ENCODE measurements at places on chromosomes 16 and 17.
A peak's percentile ranks its signal among the peaks of the same experiment; 100 is the strongest.

GRCh38 chr16:68636818-68637217 is 8.3 kb upstream of the CDH3 start:
- DNase-seq: no peak

GRCh38 chr16:73311857-73312723 is 264.2 kb upstream of the ZFHX3 start:
- no peak for DNase-seq

GRCh38 chr17:44501866-44502375 is 1.3 kb downstream of the GPATCH8 start:
- no peak for DNase-seq

GRCh38 chr17:9110501-9110900 is 89.2 kb downstream of the NTN1 start:
- DNase-seq: no peak

- no peak for DNase-seq
These were observed 871.0 kb downstream of the CDH11 start for GRCh38 chr16:64250866-64251265.

- no peak for DNase-seq
These were observed 32.0 kb upstream of the ABCA5 start for GRCh38 chr17:69358688-69359596.

- peak; percentile 28 for DNase-seq
These were observed 19.7 kb upstream of the MEIOC start for GRCh38 chr17:44636562-44636961.

- no peak for DNase-seq
These were observed 7.1 kb downstream of the GEMIN4 start for GRCh38 chr17:744937-745336.

- no peak for DNase-seq
These were observed 218.7 kb downstream of the MRTFB start for GRCh38 chr16:14289692-14290340.

DNA sequence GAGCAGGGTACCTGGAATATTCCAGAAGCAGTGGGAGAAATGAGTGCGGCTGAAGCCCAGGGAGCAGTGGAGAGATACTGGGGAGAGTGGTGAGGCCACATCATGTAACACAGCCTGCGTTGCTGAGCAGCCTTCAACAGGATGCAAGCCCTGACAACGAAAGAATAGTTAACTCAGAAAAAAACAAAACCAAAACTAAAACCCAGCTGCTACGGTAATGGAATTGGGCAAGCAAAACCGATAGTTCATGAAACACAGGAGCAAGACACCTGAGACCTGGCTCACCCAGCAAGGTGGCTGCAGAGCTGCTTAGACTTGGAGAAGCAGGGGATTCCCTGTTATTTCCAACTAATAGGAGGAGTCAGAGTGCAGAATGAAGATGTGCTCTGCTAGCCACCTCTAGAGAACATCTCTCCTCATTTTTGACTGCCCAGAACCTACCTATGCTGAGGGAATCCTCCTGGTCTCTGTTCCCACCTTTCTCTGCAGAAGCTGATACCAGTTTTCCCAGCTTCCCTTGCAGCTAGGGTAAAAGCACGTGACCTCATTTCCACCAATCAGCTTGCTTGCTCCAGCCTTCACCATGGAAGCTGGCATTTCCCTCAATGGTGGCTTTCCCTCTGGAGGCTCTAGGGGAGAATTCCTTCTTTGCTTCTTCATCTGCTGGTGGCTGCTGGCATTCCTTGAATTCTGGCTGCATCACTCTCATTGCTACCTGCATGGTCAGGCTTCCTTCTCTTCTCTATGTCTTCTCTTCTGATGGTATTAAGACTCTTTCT is 59.4 kb upstream of the XYLT1 start:
- no peak for DNase-seq

DNA sequence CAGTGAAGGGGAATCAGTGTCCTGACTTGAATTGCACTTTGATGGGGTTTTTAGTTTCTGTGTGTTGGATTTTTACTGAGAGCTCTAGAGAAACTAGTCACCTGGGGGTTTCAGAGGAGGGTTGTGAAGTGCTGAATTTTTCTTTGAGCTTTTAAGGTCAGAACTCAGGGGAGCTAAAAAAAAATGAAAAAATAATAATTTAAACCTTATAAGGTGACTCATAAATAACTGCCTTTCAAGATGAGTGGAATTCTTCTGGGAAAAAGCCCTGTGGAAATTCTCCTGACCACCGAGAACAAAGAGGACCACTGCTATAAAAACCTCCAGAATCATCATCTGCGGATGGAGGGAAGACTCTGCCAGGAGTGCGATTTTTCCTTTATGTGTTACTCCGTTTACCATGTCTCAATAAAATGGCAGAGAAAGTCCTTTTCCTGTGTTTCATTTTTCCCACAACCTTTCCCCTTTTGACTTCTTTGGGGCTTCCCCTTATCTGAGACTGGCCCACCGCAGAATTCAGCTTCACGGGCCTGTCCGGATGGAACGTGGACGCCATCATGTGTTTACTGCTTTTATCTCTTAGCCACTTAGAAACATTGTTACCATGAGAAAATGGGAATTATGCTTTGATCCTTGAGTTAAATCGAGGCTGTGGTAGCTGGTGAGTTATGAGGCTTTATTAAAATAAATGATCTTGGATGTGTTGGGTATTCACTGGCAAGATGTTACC is 39.7 kb downstream of the RPTOR start:
- DNase-seq: peak; percentile 86

DNA sequence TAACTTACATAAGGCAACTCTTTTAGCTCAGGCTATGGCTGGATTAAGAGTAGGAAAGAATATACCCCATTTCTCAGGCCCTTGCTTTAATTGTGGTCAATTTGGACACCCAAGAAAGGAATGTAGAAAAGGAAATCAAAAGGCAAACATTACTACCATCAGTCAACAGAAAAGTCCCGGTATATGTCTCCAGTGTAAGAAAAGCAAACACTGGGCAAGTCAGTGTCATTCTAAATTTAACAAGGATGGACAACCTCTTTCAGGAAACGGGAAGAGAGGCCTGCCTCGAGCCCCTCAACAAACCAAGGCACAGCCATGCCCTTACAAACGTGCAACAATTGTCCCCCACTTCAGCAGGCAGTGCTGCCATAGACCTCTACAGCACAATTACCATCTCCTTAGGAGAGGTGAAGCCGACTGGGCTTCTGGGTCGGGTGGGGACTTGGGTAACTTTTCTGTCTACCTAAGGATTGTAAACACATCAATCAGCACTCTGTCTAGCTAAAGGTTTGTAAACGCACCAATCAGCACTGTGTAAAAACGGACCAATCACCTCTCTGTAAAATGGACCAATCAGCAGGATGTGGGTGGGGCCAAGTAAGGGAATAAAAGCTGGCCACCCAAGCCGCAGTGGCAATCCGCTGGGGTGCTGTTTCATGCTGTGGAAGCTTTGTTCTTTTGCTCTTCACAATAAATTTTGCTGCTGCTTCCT is 12.4 kb downstream of the MRPL58 start:
- DNase-seq: no peak

- no peak for DNase-seq
These were observed 118.8 kb downstream of the C16orf95 start for GRCh38 chr16:87198328-87198832.

DNA sequence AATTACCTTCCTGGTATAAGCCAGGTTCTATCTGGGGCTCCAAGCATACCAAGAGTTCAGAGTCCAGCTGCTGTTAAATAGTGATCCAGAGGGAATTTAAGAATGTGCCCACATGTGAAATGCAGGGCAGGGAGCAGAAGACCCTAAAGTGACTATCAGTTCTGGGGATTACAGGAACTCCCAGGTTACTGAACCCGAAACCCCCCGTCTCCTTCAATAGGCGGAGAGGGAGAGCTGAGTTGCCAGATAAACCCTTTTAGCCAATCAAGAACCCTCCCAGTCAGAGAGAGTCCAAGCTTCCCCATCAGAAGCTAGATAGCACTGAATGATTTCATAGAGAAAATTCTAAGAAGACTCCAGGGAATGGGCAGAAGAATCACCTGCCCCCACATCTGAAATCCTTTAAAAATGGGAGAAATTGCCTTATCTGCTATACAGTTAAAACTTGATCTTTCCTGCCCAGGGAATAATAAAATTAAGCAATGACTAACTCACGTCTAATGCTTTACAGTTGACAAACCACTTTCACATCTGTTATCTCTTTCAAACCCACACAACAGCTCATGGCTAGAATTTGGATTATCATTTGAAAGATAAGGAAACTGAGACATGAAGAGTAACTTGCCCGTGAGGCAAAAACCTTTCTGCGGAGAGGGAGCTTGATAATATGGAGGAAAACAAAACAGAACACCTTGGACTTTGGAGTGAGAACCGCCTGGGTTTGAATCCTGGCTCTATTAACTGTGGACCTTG is 10.2 kb downstream of the NOG start:
- no peak for DNase-seq

DNA sequence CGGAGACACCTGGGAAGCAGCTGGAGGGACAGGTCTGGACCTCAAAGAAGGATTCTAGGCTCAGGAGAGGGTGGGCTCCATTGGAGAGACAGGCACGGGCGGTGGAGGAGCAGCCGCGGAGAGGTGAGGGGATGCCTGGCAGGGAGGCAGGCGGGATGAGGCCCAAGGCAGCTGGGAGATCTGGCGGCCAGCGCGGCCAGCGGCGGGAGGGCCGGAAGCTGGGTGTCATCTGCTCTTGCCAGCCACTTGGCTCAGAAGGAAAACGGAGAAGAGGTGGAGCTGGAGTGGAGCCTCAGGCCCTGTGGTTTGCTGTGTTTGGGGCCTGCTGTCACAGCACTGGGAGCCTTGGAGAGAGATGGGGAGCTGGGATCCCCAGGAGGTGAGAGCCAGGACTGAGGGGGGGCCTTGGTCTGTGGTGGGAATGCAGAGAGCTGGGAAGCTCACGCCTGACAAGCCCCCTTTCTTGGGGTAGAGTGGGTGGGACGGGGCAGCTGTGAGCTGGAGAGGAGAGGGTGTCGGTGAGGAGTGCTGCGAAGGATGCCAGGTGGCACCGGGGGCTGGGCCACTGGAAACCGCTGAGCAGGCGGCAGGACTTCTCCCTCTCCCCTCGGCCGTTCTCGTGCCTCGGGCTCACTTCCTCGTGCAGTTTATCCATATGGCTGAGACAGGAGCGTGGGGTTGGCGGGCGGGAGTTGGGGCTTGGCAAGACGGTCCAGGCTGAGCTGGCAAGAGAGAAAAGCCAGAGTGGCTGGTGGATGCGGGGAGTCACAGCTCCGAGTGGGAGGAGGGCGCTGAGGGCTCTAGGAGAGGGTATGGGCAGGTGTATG is 8.0 kb downstream of the TBC1D24 start:
- DNase-seq: no peak

DNA sequence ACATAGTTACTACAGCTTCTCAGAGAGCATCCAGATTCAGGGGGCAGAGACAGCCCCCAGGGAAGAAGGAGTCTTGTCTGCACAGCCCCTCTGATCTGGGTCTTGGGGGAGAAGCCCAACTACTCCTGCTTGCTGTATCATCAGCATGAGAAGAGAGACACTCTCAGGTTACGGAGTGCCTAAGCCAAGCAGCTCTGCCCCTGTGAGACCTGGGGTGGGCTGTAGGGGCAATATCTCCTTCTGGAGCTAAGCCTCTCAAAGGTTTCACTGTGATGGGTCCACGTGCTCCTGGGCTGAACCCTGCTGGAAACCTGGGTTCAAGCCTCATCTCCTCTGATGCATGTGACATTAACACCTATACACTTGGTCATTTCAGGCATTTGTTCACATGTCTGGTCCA is 123.2 kb downstream of the CPPED1 start:
- DNase-seq: no peak

- DNase-seq: no peak
These were observed 1.0 kb downstream of the UTP4 start for GRCh38 chr16:69133373-69133954.

GRCh38 chr17:57082441-57082840 is 2.6 kb upstream of the AKAP1 start:
- no peak for DNase-seq

GRCh38 chr16:81548876-81549546 is 104.4 kb downstream of the CMIP start:
- no peak for DNase-seq

DNA sequence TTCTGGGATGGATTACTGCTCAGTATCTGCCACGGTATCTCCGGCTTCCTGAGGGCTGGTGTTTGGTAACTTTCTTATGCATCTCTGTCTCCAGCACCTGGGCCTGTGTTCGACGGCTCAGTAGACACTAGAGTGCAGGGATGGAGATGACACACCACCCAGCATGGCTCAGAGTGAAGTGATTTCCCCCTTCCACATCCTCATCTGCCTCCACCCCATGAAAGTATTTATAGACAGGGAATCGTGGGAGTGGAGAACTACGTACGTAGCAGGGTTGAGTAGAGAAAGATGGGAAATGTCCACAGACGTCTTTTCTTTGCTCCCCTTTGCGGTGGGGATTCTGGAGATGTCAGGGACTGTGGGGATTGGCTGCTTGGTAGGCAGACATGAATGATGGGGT is 11.8 kb upstream of the SLC25A19 start:
- DNase-seq: no peak

GRCh38 chr17:82216301-82217119 is 3.9 kb upstream of the CCDC57 start:
- no peak for DNase-seq

- DNase-seq: no peak
These were observed 745.2 kb downstream of the WWOX start for GRCh38 chr16:78844682-78845081.

- DNase-seq: peak; percentile 99
These were observed 42.0 kb downstream of the CMIP start for GRCh38 chr16:81486540-81487061.

GRCh38 chr17:29180788-29181160 is 576 bp upstream of the MYO18A start:
- DNase-seq: no peak

- no peak for DNase-seq
These were observed 435.6 kb upstream of the DYNLRB2 start for GRCh38 chr16:80105160-80105559.

DNA sequence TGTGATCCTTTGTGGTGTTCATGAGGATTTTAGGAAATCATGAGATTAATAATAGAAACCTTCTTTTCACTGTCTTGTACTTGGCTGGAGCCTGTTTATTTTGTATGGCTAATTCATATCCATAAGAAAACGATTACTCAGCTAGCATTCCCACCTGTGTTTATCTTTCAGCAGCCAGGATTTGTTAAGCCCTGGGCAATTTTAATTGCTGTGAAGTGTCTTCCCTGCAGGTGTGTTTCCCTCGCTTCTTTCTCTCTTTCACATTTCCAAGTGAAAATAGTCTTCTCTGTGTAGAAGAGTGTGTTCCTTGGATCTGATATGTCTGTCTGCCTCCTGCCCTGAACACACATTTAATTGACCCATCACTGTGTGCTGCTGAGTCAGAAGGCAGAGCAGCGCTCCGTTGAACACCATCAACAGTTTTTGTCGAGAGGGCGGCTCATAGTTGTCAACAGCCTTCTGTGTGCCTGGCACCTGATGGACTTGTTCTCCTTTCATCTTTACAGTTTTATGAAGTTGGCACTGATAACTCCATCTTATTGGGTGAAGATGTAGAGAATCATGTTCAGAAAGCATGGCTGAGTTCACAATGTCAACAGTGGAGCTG is 83.2 kb downstream of the SPECC1 start:
- no peak for DNase-seq
